ENCODE measurements at places on chromosomes 3 and 15.
A peak's percentile ranks its signal among the peaks of the same experiment; 100 is the strongest.

- no peak for DNase-seq
Observed at GRCh38 chr3:115113367-115113766, 33.7 kb downstream of the ZBTB20 start.

DNA sequence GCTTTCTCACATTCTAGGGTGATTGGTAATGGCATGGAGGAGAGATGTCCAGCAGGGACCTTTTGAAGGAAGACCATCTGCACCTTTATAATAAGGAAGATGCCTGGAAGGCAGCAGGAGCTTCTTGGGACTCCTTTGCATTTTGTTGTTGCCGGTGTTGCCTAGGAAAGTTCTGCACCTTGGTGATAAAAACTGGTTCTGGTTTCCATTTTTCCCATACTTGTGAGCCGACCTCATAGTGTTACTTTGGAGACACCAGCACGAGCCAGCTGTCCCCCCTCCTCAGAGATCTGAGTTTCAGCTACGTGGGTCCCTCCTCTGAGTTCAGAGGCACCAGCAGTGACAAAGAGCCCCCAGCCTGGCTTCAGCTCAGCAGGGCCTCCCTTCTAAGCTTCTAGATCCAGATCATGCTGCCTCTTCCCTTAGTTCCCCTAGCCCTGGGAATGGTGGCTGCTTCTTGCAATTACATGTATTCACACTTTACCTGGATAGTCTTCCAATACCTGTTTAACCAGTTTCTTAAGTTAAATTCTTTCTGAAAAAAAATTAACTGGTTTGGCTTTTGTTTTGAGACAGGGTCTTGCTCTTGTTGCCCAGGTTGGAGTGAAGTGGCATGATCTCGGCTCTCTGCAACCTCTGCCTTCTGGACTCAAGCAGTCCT, 18.0 kb upstream of the FSTL1 start:
- no peak for DNase-seq

- no peak for DNase-seq
Observed at GRCh38 chr3:101996832-101997231, 147.5 kb downstream of the NFKBIZ start.

- peak; percentile 85 for DNase-seq
Observed at GRCh38 chr3:12841149-12841969, at the start of gene RPL32. TSS of gene RPL32 (minus strand) at chr3:12841565. CDS start at chr3:12840237, 1,328 bp downstream.

GRCh38 chr3:9064850-9065249, 101.6 kb upstream of the RAD18 start:
- DNase-seq: no peak

DNA sequence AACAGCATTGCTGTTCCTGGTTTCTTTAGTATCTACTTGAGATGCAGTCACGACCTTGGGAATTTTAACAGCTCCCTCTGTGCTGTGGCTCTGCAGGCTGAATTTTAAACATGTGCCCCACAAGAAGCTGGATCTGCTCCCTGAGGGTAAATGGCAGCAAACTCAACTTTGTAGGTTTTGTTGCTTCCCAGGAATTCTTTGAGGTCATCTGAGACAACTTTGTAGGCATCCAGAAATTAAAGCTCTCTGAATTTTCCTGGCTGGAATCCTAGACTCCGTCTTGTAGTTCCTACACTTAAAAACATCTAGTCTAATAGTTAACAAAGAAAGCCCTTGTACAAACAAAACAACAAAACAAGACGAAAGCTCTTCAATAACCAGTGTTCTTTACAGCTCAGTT, 366.3 kb downstream of the FEZF2 start:
- DNase-seq: no peak

GRCh38 chr3:58164199-58164879, 46.4 kb downstream of the DNASE1L3 start:
- DNase-seq: no peak

GRCh38 chr3:153967260-153967659, 153.9 kb upstream of the ARHGEF26 start:
- DNase-seq: no peak

- DNase-seq: peak; percentile 66
Observed at GRCh38 chr3:13884851-13885703, 5.2 kb upstream of the WNT7A start.

DNA sequence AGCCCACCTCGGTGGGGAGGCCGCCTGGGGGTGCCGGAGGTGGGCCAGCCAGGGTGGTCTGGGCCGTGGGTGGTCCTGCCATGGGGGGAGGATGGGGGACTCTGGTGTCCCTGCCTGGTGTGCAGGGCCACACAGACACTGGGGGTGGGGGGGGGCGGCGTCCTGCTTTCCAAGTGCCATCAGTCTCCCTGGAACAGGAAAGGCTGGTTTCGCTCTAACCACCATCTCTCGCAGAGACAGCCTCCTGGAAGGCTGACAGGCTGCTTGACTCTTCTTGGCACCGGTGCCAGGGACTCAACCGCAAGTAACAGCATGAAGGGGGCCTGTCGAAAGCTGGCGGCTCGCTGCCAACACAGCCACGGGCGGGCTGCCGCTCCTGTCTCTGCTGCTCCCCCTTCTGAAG, 40.3 kb downstream of the RGMA start:
- no peak for DNase-seq

- no peak for DNase-seq
Observed at GRCh38 chr3:172033396-172033795, 6.0 kb upstream of the FNDC3B start.

- no peak for DNase-seq
Observed at GRCh38 chr15:67927501-67928168, 87.8 kb upstream of the RNU6-1 start.

GRCh38 chr3:99012051-99012450, 110.6 kb upstream of the DCBLD2 start:
- DNase-seq: no peak

DNA sequence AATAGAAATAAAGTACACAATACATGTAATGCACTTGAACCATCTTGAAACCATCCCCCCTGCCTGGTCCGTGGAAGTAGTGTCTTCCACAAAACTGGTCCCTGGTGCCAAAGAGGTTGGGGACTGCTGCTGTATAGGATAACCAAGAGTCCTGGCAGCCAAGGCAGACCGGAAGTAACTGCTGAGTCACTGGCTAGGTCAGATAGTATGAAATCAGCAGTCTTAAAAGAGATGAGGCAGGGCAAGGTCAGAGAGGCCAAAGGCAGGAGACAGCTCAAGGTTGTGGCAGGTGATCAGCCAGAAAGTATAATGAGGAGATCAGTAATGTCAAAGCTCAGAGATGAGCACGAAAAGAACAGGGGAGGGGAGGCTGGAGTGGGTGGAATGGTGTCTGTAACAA, 60.2 kb downstream of the MAP3K13 start:
- DNase-seq: no peak

Data from activated naive CD4-positive, alpha-beta T cell treated with anti-CD3 and anti-CD28 coated beads, Interleukin-2, amount 50 U/mL, for 16 hours (primary cell).